Activated CD4-positive, CD25-positive, alpha-beta regulatory T cell (primary cell): ENCODE measurements at places on chromosomes 16 and 17.

GRCh38 chr16:28491230-28491969 is 474 bp downstream of the CLN3 start:
- DNase-seq = no peak

DNA sequence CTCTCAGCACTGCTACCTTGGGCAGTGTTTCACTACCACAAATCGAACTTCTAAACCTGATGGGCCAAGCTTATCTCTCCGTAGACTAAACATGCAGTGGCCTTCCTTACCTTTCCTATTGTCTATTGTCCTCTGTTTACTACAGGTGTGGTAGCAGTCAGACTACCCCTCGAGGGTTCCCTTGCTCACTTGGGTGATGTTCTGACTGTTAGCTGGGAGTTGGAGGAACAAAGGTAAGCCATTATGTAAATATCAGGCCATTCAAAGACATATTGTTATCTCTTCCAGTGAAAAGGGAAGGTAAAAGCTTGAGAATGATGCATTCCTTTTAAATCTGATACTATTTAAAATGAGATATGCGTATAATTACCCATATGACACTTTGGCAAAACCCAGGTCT is 828.3 kb upstream of the EEF2KMT start:
- DNase-seq = no peak

- DNase-seq = no peak
These were observed 105.6 kb downstream of the OR1D5 start for GRCh38 chr17:2957631-2958286.

- no peak for DNase-seq
These were observed 48.4 kb downstream of the NOG start for GRCh38 chr17:56641894-56642293.

- no peak for DNase-seq
These were observed 68.8 kb downstream of the ZNF18 start for GRCh38 chr17:11928436-11928835.

GRCh38 chr16:12637002-12637401 is 166.7 kb downstream of the CPPED1 start:
- DNase-seq = no peak

DNA sequence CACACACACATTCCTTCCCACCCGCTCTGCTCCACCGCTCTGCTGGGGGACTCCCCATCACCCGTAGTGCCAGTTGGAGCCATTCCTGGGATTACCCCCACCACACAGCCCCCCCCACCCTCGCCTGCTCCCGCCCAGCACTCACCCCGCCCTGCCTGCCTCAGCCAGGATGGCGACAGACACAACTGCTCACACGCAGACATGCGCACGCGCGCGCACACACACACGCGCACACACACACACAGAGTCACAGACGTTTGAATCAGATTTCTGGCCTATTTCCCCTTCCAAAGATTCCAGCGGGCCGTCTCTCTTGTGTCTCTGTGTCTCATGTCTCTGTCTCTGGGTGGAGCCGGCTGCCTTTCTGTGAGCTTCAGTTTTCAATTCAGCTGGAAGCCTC is 4.4 kb downstream of the CACNA1G start:
- DNase-seq = no peak

- no peak for DNase-seq
These were observed 10.2 kb downstream of the CNTNAP1 start for GRCh38 chr17:42692489-42692888.

- DNase-seq = no peak
These were observed 109.0 kb upstream of the DHX40 start for GRCh38 chr17:59456428-59456827.

DNA sequence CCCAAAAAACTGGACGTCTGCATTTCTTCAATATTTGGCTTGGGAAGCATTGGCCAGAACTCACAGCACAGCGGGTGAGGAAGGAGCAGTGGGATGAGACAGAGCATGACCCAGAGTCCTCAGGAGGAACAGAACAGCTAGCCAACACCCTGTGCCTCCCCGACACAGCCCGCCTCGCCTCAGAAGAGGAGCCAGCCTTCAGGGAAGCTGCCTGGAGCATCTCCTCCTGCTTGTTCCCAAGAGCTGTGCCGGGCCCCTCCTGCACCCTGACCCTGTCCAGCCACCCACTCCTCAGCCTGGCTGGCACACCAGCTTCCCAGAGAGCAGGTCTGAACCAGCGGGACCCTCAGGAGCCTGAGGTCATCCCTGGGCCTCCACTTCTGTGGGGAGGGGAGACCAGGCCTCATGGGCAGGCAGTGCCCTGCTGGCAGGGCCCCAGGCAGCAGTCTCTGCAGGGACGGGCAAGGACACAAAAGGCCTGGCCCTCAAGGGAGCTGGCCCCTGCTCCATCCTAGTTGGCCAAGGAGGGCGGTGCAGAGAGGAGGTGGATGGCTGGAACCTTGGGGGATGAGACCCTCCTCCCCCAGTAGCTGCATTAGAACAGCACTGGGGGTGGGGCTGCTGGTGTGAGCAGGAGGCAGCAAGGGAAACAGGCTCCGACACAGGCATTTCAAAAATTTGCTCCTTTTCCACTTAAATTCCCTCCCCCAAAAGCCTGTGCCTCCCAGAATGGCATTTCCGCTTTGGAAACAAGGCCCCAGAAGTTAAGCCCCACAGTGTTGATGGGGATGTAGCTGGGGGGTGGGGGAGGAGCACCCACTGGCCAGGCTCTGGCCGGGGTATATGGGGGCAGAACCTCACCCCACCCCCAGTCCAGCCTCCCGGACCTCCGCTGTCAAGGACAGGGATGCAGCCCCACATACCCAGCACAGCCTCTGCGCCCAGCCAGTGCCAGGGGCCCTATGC is 1.8 kb upstream of the BCAR1 start:
- no peak for DNase-seq

DNA sequence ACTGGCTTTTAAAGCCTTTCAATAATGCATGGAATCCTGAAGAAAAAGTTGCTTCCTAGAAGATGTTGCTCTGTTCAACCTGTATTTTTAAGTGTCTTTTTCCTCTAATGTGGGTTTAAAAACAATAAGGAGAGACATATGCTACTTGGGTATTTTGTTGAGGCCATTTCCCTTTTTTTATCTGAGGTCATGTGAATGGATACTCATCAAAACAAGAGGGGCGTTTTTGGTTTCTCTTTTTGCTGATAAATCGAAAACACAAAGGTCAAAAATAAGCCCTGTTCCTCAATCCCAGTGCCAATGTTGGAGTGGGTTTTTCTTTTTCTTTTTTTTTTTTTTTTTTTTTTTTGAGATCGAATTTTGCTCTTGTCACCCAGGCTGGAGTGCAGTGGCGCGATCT is 468.0 kb upstream of the RBFOX1 start:
- DNase-seq = no peak

DNA sequence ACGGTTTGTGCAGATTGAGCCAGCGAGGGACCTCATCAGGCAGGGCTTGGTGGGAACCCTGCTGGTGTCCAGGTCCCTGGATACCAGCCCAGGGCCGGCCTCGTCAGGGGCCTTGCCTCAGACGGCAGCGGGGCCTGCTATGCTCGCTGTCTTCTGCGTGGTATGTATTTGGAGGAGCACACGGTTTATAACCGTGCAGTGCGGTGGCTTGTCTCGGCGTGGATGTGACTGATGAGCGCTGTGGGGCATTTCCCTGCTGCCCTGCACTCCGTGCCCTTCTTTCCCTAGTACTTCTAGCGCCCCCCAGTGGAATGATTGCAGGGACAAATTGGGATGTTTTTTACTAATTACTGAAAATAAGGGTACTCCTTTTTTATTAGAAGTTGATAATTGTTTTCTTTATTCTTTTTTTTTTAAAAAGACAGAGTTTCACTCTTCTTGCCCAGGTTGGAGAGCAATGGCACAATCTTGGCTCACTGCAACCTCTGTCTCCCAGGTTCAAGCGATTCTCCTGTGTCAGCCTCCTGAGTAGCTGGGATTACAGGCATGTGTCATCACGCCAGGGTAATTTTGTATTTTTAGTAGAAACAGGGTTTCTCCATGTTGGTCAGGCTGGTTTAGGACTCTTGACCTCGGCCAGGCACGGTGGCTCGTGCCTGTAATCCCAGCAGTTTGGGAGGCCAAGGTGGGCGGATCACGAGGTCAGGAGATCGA is 15.3 kb downstream of the TBCD start:
- DNase-seq = peak; percentile 9

- no peak for DNase-seq
These were observed 48.1 kb upstream of the CHMP6 start for GRCh38 chr17:80943346-80944145.
